ENCODE measurements at places on chromosomes 3 and 15.

GRCh38 chr3:194723846-194724618 lies 38.3 kb downstream of the FAM43A start:
- H3K4me3 ChIP-seq = no peak overlapping the region
- no peaks in the 10 kb centered on the region for H3K4me1 ChIP-seq
- no peaks in the 10 kb centered on the region for H3K27me3 ChIP-seq
- no peak overlapping the region for H3K27ac ChIP-seq
- H3K36me3 ChIP-seq = no peaks in the 10 kb centered on the region

GRCh38 chr3:39122813-39123212 lies 15.3 kb downstream of the TTC21A start:
- no peak overlapping the region for H3K27ac ChIP-seq
- H3K36me3 ChIP-seq = no peaks in the 10 kb centered on the region
- H3K27me3 ChIP-seq = no peaks in the 10 kb centered on the region
- H3K4me3 ChIP-seq = no peak overlapping the region
- no peak for DNase-seq

DNA sequence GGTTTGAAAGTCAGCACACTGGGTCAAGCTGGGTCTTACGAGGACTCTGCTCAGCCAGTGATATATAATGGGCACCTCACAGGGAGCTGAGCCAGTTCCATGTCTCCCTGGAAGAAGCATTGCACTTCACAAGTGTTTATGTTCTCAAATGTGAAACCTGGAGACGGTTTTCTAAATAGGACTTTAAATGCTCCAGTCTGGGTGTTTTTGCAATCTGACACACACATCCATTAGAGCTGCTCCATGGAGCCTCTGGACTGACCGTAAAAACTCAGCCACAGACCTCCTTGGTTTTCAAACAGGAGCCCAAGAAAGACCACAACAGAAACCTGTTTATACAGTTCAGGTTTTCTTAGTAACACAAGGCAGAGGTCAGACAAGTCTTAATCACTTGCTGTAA lies 201.3 kb upstream of the LRIG1 start:
- DNase-seq = no peak
- H3K4me3 ChIP-seq = no peak overlapping the region
- no peaks in the 10 kb centered on the region for H3K36me3 ChIP-seq
- no peaks in the 10 kb centered on the region for H3K4me1 ChIP-seq

DNA sequence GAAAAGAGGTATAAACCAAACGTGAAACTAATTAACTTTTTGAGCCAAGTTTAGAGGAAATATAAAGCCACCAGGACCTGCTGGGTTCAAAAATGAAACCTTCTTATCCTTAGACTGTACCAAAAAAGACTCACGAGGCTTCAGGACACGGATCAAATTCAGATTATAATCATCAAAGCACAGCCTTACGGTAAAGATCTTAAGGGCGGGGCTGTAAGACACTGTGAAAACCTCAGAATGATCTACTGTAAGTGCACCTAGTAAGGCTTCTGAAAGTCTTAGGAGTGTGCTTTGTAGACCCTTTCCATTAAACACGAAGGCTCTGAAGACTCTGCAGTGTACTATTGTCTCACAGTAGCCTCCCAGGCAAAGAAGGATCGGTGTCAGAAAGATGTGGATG lies 26.8 kb downstream of the TARS3 start:
- H3K27me3 ChIP-seq = no peaks in the 10 kb centered on the region
- no peak overlapping the region for H3K27ac ChIP-seq
- no peak for DNase-seq

DNA sequence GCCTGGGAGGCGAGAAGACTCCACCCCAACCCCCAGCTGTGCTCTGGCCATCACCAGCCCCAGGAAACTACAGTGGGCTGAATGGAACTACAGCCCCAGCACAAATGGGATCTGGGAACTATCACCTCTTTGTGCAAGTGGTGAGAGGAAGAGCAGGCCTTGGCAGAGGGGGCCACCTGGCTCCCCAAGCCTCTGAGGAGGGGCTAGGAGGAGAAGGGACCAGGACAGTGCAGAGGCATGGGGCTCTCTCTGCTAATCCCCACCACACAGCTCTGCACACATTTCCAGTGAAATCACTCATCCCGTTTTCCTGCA lies 31.6 kb downstream of the KY start:
- H3K4me1 ChIP-seq = peaks cover 3% of the 10 kb centered on the region
- DNase-seq = no peak
- no peaks in the 10 kb centered on the region for H3K36me3 ChIP-seq

DNA sequence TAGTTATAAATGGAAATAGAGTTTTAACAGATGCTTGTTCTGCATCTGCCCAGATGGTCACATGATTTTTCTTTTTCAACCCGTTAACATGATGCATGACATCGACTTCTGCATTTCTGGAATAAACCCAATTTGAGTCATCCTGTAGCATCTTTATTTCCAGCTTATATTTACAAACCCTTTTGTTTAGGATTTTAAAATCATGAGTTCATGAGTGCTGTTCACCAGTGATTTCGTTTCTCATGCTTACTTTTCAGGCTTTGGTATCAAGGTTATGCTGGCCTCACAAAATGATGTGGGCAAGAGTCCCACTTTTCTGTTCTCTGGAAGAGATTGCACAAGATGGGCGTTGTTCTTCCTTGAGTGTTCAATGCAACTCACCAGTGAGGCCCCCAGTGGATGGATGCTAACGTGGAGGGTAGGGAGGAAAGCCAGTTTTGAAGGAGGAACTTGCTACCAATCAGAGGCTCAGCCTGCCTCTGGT lies 5.2 kb downstream of the HRH1 start:
- H3K36me3 ChIP-seq = no peaks in the 10 kb centered on the region
- H3K27ac ChIP-seq = no peak overlapping the region
- DNase-seq = no peak
- H3K27me3 ChIP-seq = peaks cover 19% of the 10 kb centered on the region

DNA sequence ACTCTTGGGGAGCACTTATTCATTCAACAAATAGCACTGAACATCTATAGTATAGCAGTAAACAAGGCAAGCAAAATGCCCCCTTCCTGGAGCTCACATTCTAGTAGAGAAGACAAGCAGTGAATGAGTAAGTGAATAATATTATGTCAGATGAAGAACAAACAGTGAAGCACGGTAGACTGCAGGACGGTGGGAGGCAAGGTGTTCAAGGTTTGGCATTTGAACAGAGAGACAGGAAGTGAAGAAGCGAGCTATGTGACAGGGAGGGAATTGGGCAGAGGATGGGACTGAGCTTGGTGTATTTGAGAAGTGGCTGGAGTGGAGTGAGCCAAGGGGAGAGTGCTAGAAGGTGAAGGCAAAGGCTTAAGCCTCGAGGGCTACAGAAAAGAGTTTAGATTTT lies 1.4 kb downstream of the CRELD1 start:
- peaks cover 3% of the 10 kb centered on the region for H3K27me3 ChIP-seq
- no peak for DNase-seq
- no peaks in the 10 kb centered on the region for H3K36me3 ChIP-seq
- no peak overlapping the region for H3K4me3 ChIP-seq

GRCh38 chr15:57485869-57486268 lies 105.8 kb upstream of the MYZAP start:
- H3K4me3 ChIP-seq = no peak overlapping the region
- peaks cover 6% of the 10 kb centered on the region for H3K36me3 ChIP-seq
- H3K27ac ChIP-seq = no peak overlapping the region
- H3K4me1 ChIP-seq = peaks cover 2% of the 10 kb centered on the region
- no peaks in the 10 kb centered on the region for H3K27me3 ChIP-seq

DNA sequence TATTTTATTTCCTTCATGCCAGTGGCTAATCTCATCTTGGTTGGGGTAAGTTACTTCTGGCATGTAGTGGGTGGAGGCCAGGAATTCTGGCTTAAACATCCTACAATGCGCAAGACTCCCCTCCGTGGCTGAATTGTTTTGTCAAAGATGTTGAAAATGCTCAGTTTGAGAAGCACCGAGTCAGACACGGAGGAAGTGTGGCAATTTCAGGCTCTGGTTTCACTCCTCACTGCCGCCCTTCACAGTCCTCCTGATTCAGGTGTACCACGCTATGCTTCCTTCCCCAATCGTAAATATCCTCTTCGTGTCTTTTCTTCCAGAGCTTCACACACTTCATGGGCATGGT lies 150.7 kb downstream of the OPA1 start:
- H3K4me1 ChIP-seq = peaks cover 8% of the 10 kb centered on the region
- H3K27me3 ChIP-seq = no peaks in the 10 kb centered on the region
- DNase-seq = no peak
- no peaks in the 10 kb centered on the region for H3K36me3 ChIP-seq
- H3K4me3 ChIP-seq = no peak overlapping the region
- H3K27ac ChIP-seq = no peak overlapping the region

DNA sequence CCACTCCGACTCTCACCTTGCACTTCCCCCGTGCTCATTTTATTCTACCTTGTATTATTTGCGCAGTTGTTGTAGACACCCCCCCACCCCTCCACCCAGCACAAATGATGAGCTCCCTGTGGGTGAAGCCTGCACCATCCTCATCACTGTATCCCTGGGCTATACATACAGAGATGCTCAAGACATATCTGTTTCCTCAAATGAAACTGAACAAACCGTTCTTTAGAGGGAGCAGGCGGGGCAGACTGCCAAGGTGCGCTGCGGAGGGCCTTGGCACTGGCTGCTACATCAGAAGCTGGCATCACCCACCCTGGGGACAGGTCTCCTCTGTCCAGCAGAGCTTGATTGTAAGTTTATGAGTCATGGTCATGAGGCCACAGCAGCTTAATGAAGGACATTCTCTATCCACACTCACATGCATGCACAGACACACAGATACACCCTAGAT lies 29.0 kb downstream of the ADCY5 start:
- DNase-seq = no peak
- no peak overlapping the region for H3K27ac ChIP-seq
- no peaks in the 10 kb centered on the region for H3K4me1 ChIP-seq
- H3K36me3 ChIP-seq = no peaks in the 10 kb centered on the region

GRCh38 chr3:140848666-140849065 lies 93.0 kb upstream of the SLC25A36 start:
- H3K36me3 ChIP-seq = no peaks in the 10 kb centered on the region
- H3K27ac ChIP-seq = no peak overlapping the region
- H3K27me3 ChIP-seq = no peaks in the 10 kb centered on the region
- no peaks in the 10 kb centered on the region for H3K4me1 ChIP-seq
- DNase-seq = no peak

DNA sequence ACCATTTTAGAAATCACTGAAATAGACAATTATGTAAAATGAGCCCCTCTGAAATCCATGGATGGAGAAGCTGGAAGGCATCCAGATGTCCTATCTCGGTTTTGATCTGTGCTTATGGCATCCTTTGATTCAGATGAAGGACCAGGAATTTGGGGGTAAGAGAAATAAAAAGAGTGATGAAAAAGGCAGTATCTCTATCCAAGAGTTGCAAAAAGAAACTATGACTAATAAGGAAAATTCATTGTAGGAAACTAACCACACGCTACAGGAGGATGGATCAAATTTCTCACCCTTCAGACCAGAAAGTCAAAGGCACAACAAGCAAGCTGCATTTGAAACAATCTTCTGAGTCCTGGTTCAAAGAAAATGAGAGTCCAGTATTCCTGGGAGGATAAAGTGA lies 34.8 kb downstream of the SRGAP3 start:
- no peaks in the 10 kb centered on the region for H3K4me1 ChIP-seq
- H3K27ac ChIP-seq = no peak overlapping the region
- no peak for DNase-seq
- H3K27me3 ChIP-seq = no peaks in the 10 kb centered on the region
- H3K4me3 ChIP-seq = no peak overlapping the region

DNA sequence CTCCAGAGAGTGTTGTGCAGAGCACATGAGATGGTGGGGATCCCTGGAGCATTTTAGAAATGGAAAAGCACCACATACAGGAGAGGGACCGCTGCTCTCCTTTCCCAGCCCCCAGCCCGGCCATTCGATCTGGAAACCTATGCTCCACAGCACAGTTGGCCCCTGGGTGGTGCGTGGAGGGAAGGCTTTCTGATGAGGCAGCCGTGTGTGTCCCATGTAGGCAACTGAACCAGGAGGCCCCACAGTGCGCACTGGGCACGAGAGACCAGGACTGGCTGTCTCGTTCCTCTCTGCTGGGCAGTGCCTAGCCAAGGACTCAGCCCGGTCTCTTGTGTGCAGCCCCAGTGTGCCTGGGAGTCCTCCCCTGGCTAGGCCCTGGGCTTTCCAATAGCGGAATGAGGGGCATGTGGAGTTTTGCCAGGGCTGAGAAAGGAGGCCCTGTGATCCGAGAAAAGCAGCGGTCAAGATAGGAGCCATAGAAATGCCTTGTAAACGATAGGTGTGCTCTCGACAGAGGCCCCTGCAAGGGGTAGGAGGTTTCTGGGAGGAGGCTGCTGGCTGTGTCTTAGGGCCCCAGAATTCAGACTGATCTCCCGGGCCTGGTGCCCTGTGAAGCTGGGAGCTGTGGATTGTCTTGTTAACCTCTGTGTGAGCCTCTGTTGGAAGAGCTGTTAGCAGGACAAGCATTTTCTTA lies 39.0 kb downstream of the CHDH start:
- DNase-seq = no peak
- no peaks in the 10 kb centered on the region for H3K36me3 ChIP-seq
- no peaks in the 10 kb centered on the region for H3K4me1 ChIP-seq
- no peaks in the 10 kb centered on the region for H3K27me3 ChIP-seq
- H3K27ac ChIP-seq = no peak overlapping the region

GRCh38 chr3:197268294-197268693 lies 30.1 kb downstream of the DLG1 start:
- peaks cover 3% of the 10 kb centered on the region for H3K4me1 ChIP-seq
- H3K4me3 ChIP-seq = no peak overlapping the region
- no peak overlapping the region for H3K27ac ChIP-seq
- H3K36me3 ChIP-seq = no peaks in the 10 kb centered on the region
- no peak for DNase-seq
- no peaks in the 10 kb centered on the region for H3K27me3 ChIP-seq

GRCh38 chr15:84721371-84721770 lies 5.4 kb upstream of the SEC11A start:
- H3K27me3 ChIP-seq = no peaks in the 10 kb centered on the region
- no peaks in the 10 kb centered on the region for H3K36me3 ChIP-seq
- no peak overlapping the region for H3K4me3 ChIP-seq
- peaks cover 3% of the 10 kb centered on the region for H3K4me1 ChIP-seq
- no peak for DNase-seq
- H3K27ac ChIP-seq = no peak overlapping the region

- no peak for DNase-seq
- no peaks in the 10 kb centered on the region for H3K27me3 ChIP-seq
- no peaks in the 10 kb centered on the region for H3K36me3 ChIP-seq
- H3K27ac ChIP-seq = no peak overlapping the region
- no peaks in the 10 kb centered on the region for H3K4me1 ChIP-seq
- no peak overlapping the region for H3K4me3 ChIP-seq
These were observed 36.8 kb downstream of the ADCY5 start for GRCh38 chr3:123412076-123412475.

GRCh38 chr3:64642327-64643151 lies 45.3 kb downstream of the ADAMTS9 start:
- no peak overlapping the region for H3K4me3 ChIP-seq
- no peaks in the 10 kb centered on the region for H3K36me3 ChIP-seq
- 0 out of 2 replicates have a peak, but pooled peaks cover 5% of the 10 kb centered on the region for H3K4me1 ChIP-seq
- DNase-seq = no peak
- no peaks in the 10 kb centered on the region for H3K27me3 ChIP-seq
